ENCODE measurements at places on chromosomes 4 and X.
A peak's percentile ranks its signal among the peaks of the same experiment; 100 is the strongest.

- no peak for DNase-seq
- no peaks in the 10 kb centered on the region for H3K36me3 ChIP-seq
- H3K27ac ChIP-seq = no peak overlapping the region
- H3K4me3 ChIP-seq = no peak overlapping the region
- no peaks in the 10 kb centered on the region for H3K27me3 ChIP-seq
- no peaks in the 10 kb centered on the region for H3K4me1 ChIP-seq
These were observed 48.2 kb downstream of the FGFBP1 start for GRCh38 chr4:15890246-15890829.

GRCh38 chr4:144371485-144371884 is 231.0 kb upstream of the GYPA start:
- H3K4me3 ChIP-seq = no peak overlapping the region
- H3K36me3 ChIP-seq = no peaks in the 10 kb centered on the region
- DNase-seq = no peak
- H3K27me3 ChIP-seq = no peaks in the 10 kb centered on the region
- no peaks in the 10 kb centered on the region for H3K4me1 ChIP-seq

DNA sequence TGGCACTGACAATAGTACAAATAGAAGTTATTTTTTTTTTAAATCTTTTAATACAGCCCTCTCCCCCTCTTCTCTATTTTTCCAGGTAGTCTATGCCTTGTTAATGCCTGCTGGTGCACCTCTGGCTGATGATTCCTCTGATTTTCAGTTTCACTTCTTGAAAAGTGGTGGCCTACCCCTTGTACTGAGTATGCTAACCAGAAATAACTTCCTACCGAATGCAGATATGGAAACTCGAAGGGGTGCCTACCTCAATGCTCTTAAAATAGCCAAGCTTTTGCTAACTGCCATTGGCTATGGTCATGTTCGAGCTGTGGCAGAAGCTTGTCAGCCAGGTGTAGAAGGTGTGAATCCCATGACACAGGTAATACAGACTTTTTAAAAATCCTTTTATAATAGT is 99.1 kb downstream of the USP9X start:
- H3K4me3 ChIP-seq = no peak overlapping the region
- H3K36me3 ChIP-seq = peaks cover 40% of the 10 kb centered on the region
- H3K4me1 ChIP-seq = no peaks in the 10 kb centered on the region
- no peaks in the 10 kb centered on the region for H3K27me3 ChIP-seq

GRCh38 chr4:75056277-75056676 is 123.4 kb downstream of the PARM1 start:
- H3K36me3 ChIP-seq = no peaks in the 10 kb centered on the region
- no peaks in the 10 kb centered on the region for H3K27me3 ChIP-seq
- H3K27ac ChIP-seq = no peak overlapping the region

DNA sequence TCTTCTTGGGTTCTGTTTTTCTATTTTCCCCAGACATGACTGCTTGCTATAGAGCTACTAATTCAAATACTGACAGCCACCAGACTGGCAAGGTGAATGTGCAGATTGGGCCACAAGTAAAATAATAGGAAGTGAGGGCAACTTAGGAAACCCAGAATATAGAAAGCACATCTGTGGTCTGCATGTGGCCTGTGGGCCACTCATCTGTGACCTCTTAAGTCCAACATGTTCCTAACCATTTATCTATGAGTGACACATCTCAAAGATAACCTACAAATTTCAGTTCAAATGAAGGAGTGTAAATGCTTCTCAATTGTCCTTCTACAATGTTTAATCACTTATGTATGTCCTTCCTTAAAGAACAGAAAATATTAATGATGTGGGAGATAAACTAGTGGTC is 128.9 kb downstream of the REELD1 start:
- no peaks in the 10 kb centered on the region for H3K36me3 ChIP-seq
- no peaks in the 10 kb centered on the region for H3K4me1 ChIP-seq
- H3K27ac ChIP-seq = no peak overlapping the region
- no peak for DNase-seq
- H3K4me3 ChIP-seq = no peak overlapping the region

DNA sequence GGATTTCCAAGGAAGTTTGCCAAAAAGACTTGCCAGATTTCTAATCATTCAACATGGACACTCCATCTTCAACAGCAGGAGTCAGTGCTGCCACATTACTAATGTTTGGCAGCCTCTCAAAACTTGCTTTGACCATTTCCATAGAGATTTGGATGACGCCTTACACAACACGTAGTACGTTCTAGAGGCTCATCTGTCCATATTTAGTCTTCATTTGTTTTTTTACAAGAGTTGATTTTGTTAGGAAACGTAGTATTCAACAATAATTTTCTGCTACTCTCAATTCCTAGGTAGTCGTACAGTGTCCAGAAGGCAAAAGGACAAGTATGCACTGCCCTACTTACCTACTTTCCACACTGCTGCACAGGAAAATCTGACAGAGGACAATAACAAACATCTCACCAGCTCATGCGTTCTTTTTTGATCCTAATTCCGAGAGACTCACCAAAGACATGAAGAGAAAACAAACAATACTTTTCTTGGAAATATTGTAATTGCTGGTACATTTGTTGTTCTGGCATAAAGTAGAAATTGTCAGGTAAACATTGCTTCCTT is 117.3 kb downstream of the SNCA start:
- no peaks in the 10 kb centered on the region for H3K4me1 ChIP-seq
- DNase-seq = no peak
- H3K27me3 ChIP-seq = no peaks in the 10 kb centered on the region

- no peaks in the 10 kb centered on the region for H3K36me3 ChIP-seq
- H3K4me3 ChIP-seq = peak overlapping the region; percentile 85
- H3K27me3 ChIP-seq = no peaks in the 10 kb centered on the region
- peaks cover 9% of the 10 kb centered on the region for H3K4me1 ChIP-seq
- no peak for DNase-seq
These were observed 71.5 kb downstream of the AFF1 start for GRCh38 chr4:87006426-87006675.

- H3K27ac ChIP-seq = no peak overlapping the region
- no peak overlapping the region for H3K4me3 ChIP-seq
- no peaks in the 10 kb centered on the region for H3K36me3 ChIP-seq
- DNase-seq = peak; percentile 82
- no peaks in the 10 kb centered on the region for H3K27me3 ChIP-seq
These were observed 2.5 kb downstream of the P2RY8 start for GRCh38 chrX:1534301-1535168.

DNA sequence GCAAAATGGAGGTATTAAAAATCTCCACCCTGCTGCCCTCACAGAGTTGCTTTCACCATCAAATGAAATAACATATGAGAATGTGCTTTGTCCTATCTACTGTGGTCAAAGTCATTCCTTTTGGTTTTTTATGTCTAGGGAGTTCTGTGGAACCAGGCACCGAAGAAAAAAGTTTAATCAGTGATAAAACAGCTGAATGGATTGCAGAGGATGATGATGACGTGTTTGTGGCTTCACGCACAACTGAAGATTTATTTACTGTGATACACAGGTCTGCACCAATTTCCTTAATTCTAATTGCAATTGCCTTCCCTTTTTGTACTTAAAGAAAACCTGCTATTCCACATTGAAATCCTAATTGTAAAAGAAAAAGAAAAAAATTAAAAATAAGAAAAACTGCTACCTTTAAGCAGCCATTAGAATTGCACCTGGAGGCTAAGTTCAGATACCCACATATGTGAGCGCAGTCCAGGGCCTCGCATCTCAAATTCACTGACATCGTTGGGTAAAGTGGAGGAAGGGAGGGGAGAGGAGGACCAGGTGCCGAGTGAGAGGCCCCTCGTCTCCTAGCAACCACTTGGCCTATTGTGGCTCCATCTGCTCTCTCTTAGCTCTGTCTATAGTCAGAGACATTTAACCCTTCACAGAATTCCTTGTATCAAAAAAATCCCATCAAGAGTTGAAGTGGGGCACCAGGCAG is 10.5 kb upstream of the RTL5 start:
- H3K4me3 ChIP-seq = no peak overlapping the region

DNA sequence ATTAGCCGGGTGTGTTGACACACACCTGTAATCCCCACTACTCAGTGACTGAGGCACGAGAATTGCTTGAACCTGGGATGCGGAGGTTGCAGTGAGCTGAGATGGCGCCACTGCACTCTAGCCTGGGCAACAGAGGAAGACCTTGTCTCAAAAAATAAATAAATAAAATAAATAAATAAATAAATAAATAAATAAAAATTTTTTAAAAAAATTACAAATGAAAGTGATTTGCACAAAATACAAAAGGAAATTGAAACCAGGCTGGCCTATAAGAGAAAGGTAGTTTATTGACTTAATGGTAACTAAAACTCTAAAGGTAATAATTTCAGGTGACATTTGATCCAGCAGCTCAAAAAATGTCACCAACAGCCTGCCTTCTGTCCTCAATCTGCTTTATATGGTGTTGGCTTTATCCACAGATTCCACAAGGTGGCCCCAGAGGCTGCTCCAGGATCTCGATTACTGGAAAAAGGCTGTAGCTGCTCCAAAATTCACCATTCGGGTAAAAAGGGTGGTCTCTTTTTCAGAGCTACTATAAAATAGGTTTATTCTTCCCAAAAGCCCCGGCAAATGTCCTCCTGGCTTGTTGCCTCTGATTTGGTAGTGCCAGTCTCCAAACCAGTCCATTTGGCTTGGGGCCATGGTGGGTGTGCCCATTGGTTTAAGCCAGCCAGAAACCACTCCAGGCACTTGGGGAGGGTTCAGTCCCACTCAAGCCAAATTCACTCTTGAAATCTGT is 61.4 kb upstream of the TRIM2 start:
- peak; percentile 72 for DNase-seq
- no peak overlapping the region for H3K4me3 ChIP-seq
- H3K36me3 ChIP-seq = no peaks in the 10 kb centered on the region
- no peak overlapping the region for H3K27ac ChIP-seq

- H3K4me3 ChIP-seq = no peak overlapping the region
- no peak for DNase-seq
- no peak overlapping the region for H3K27ac ChIP-seq
- peaks cover 3% of the 10 kb centered on the region for H3K4me1 ChIP-seq
These were observed 207.4 kb upstream of the JADE1 start for GRCh38 chr4:128601991-128602695.

GRCh38 chr4:40915318-40916217 is 165.8 kb downstream of the NSUN7 start:
- H3K27ac ChIP-seq = no peak overlapping the region
- no peak for DNase-seq
- H3K4me3 ChIP-seq = no peak overlapping the region
- 0 out of 2 replicates have a peak, but pooled peaks cover 2% of the 10 kb centered on the region for H3K4me1 ChIP-seq

DNA sequence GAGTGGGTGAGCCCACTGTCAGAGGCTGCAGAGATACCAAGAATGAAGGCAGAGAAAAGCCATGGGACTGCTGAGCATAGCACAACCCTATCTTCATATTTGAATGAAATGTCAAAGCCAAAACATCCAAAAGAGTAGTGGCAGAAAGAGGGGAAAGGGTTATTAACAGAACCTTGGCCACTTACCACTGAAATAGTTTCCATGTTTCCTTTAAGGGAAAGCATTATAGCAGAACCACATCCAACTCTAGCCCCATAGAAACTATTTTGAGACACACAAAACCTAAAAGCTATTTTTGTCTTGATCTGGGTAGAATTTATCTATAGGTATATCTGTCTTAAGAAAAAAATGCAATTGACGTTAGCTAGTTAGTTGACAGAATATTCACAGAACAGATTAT is 140.1 kb downstream of the CBR4 start:
- H3K27ac ChIP-seq = no peak overlapping the region
- no peak for DNase-seq
- peaks cover 4% of the 10 kb centered on the region for H3K4me1 ChIP-seq
- H3K27me3 ChIP-seq = no peaks in the 10 kb centered on the region
- no peak overlapping the region for H3K4me3 ChIP-seq

GRCh38 chr4:77899607-77900006 is 37.0 kb downstream of the MRPL1 start:
- H3K27me3 ChIP-seq = no peaks in the 10 kb centered on the region
- H3K27ac ChIP-seq = no peak overlapping the region
- H3K4me3 ChIP-seq = no peak overlapping the region
- no peaks in the 10 kb centered on the region for H3K36me3 ChIP-seq
- H3K4me1 ChIP-seq = no peaks in the 10 kb centered on the region

GRCh38 chr4:178941975-178942374 is 1499.7 kb upstream of the AGA start:
- H3K4me1 ChIP-seq = no peaks in the 10 kb centered on the region
- H3K36me3 ChIP-seq = no peaks in the 10 kb centered on the region
- H3K4me3 ChIP-seq = no peak overlapping the region
- DNase-seq = no peak

GRCh38 chrX:55240788-55241340 is 20.7 kb downstream of the PAGE5 start:
- H3K27ac ChIP-seq = no peak overlapping the region
- no peaks in the 10 kb centered on the region for H3K4me1 ChIP-seq
- H3K27me3 ChIP-seq = no peaks in the 10 kb centered on the region
- no peak for DNase-seq
- no peak overlapping the region for H3K4me3 ChIP-seq

- no peak overlapping the region for H3K27ac ChIP-seq
- H3K27me3 ChIP-seq = no peaks in the 10 kb centered on the region
- H3K4me1 ChIP-seq = no peaks in the 10 kb centered on the region
- H3K36me3 ChIP-seq = peaks cover 2% of the 10 kb centered on the region
- no peak for DNase-seq
- no peak overlapping the region for H3K4me3 ChIP-seq
These were observed 199.2 kb downstream of the SHROOM3 start for GRCh38 chr4:76634220-76634619.

GRCh38 chr4:120821029-120821428 is 101.5 kb downstream of the PRDM5 start:
- no peak overlapping the region for H3K4me3 ChIP-seq
- H3K27ac ChIP-seq = no peak overlapping the region
- peaks cover 3% of the 10 kb centered on the region for H3K4me1 ChIP-seq
- DNase-seq = no peak
- no peaks in the 10 kb centered on the region for H3K36me3 ChIP-seq

- H3K4me1 ChIP-seq = peaks cover 6% of the 10 kb centered on the region
- DNase-seq = no peak
- no peak overlapping the region for H3K4me3 ChIP-seq
- peaks cover 42% of the 10 kb centered on the region for H3K36me3 ChIP-seq
These were observed 224.5 kb upstream of the AGTR2 start for GRCh38 chrX:115946059-115946458.

DNA sequence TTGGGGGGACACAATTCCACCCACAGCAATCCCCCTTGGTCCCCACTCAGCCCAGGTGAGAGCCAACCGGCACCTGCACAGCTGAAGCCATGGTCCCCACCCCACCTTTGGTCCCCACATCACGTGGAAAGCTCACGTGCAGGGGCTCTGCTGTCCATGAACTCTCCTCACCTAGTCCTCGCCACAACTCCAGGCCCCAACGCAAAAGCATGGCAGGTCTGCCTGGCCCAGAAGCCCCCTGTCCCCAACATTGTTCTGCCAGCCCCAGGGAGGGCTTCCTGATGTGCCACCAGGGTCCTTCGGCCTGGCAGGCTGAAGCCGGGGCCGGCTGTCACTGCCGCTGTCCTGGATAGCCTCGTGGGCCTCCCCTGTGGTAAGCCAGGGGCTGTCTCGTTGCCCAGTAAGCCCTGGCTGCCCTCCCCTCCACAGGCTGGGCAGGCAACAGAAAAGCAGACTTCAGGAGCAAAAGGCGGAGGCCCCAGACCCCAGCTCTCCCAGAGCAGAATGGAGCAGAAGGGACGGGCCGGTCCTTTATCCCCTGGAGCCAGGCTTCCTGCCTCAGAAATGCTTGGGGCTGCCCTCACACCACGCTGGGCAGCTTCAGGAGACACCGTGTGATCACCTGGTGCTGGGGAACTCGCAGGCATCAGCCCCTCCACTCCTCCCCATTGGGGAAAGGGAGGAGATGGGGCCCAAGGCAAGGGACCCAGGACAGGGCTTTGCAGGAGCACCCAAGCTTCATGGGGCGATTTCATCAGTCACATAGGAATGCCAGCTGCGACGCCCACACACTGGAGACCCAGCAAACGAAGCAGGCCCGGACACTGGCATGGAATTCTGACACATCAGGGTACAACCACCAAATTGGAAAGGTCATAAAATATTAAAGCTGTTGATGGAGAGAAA is 103.7 kb downstream of the ADRA2C start:
- peaks cover 2% of the 10 kb centered on the region for H3K27me3 ChIP-seq
- peak; percentile 26 for DNase-seq
- no peak overlapping the region for H3K27ac ChIP-seq
- peaks cover 5% of the 10 kb centered on the region for H3K4me1 ChIP-seq
